ENCODE measurements at places on chromosomes 4 and X.

GRCh38 chr4:95232358-95233156, 316.2 kb downstream of the UNC5C start:
- DNase-seq = no peak

DNA sequence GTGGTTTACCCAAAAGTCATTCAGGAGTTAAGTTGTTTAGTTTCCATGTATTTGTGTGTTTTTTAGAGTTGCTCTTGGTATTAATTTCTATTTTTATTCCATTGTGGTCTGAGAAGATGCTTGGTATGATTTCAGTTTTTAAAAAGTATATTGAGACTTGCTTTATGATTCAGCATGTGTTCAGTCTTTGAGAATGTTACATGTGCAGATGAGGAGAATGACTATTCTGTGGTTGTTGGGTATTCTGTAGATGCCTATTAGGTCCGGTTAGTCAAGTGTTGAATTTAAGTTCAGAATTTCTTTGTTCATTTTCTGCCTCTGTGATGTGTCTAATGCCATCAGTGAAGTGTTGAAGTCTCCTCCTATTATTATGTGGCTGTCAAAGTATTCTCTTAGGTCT, 249.4 kb downstream of the ARHGAP10 start:
- DNase-seq = no peak

DNA sequence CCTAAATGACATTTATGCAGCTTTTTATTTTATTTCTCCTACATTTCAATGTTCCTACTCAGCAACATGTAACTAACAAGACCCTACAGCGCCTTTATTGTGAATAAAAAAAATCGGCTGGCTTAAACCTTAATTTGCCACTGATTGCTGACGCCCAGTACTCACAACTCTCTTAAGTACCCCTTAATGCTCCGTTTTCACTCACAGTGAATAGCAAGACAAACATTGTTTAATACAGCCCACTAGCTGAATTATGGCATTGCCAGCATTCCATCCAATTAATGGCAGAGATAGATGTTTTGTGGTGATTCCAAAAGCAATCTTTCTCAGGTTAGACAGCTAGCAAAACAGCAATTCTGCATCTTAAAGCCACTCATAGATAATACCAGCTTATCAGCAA, 61.1 kb downstream of the PPARGC1A start:
- DNase-seq = no peak

DNA sequence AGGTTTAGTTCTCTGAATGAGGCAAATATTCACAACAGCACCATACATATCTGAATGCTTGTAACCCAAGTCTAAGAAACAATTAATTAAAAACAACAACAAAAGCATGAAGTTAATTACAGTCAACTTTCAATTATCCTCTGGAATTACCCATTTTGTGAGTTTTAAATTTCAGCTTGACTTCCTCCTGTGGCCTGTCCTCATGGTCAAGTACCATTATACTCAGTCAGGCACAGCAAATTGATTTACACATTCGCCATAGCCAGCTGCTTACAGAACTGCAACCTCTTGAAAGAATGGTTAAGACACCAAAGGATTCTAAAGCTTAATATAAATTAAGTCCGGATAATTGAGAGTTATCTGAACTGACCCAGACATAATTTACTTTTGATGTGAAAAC, 306.5 kb downstream of the CAMK2D start:
- DNase-seq = no peak

GRCh38 chrX:129823115-129823514, 20.6 kb downstream of the ZDHHC9 start:
- DNase-seq = peak; percentile 60

DNA sequence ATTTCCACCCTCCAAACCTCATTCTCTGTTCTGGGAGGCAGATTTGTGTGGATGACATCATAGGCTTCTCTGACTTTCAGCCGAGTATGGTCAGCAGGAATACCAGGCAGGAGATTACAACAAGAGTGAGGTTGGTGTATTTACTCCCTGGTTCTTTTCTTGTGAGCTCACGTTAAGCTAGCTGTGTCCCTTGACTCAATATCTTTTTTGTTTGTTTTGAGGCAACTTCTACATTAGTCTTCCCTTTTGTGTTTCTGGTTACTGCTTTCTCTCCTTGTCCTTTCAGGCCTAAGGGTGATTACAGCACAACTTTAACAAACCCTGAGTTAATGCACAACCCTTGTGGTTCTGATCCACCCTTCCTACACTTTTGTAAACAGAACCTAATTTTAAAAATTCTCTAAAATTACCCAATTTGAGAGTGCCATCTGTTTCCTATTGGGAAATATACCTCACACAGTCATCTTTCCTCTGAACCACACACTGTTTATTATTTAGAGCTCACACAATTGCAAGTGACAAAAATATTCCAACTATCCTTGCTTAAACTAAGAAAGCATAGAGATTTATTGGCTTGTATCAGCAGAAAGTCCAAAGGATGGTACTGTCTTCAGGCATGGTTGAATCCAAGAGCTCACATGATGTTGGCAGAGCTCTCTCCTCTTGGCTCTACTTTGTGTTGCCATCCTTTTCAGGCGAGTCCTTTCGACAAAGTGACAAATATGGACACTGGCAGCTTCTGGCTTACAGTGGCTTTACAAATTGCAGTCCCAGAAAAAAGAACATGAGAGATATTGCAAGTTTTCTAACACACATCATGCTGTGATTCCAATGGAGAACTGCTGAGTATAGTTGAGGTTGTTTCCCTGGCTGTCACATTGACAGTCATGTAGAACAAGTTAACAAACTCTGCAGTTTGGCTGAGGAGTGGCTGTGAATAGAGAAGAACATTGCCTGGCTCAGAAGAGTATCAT, 150.5 kb upstream of the DDIT4L start:
- no peak for DNase-seq

DNA sequence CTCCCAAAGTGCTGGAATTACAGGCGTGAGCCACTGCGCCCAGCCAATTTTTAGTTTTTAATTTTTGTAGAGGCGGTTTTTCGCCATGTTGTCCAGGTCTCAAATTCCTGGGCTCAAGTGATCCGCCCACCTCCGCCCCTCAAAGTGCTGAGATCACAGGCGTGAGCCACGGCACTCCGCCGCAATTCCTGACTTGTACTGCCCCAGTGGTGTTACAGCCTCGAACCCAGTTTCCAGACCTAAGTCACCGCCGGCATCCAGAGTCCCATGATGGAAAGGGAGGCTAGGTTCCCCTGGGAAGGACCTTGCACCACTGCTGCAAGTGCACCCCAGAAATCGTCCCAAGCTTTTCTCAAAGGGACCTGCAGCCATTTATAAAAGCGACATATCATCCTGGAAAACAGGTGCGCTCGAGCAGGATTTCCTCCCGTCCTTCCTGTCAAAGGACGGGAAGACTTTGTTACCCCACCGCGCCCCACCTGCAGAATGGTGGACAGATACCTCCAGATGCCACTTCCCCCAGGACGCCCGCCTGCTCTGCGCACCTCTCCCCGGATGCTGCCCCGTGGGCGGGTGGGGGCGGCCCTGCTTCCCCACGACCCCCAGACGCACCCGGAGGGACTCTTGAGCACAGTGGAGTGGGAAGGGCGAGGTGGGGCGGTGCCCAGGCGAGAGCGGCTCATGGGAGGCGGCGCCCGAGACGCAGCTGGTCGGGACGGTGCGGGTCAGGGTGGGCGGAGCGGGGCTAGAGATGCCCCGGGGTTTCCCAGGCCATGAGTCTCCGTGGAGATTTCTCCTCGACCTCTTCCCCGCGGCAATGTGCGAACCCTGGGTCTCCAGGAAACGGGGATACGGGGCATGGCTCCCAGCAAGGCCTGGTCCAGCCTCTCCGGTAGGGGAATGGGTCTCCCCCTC, 947 bp upstream of the RPL10 start:
- DNase-seq = peak; percentile 66

GRCh38 chr4:630656-631055, 5.3 kb downstream of the PDE6B start:
- DNase-seq = no peak

- no peak for DNase-seq
Observed at GRCh38 chr4:123399627-123400358, 3.2 kb downstream of the SPRY1 start.

DNA sequence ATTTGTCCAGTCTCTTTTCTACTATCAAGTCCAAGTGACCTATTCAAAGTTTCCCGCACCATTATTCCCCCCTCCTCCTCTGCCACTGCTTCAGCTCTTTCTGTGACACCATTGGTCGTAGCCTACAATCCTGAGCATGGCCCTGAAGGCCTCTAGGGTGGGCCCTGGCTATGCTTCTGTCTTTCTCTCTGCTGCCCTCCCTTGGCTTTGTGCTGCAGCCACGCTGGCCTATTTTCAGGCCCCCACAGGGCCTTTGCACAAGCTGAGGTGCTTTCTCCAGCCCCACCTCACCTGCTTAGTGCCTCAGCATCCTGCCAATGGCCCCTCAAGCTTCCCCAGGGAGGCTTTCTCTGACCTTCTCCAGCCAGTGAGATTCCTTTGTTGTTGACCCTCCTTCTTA, 156.5 kb downstream of the NHS start:
- no peak for DNase-seq

DNA sequence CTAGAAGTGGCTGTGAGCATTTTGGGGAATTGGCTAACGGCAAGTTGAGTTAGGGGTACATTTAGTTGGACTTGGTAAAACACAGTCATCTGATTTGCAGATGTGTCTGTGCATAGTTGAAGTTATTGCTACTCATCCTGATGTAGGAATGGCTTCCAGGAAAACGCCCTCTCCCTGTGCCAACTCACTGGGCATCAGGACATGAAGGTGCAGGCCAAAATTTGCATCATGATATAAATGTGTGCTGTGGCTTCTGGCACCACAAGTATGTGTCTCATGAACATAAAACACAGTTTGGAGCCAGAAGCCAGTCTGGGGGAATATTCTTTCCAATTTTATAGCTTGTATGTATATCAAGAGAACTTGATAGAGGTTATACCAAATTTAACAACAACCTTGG, 54.2 kb upstream of the CBR4 start:
- DNase-seq = no peak

DNA sequence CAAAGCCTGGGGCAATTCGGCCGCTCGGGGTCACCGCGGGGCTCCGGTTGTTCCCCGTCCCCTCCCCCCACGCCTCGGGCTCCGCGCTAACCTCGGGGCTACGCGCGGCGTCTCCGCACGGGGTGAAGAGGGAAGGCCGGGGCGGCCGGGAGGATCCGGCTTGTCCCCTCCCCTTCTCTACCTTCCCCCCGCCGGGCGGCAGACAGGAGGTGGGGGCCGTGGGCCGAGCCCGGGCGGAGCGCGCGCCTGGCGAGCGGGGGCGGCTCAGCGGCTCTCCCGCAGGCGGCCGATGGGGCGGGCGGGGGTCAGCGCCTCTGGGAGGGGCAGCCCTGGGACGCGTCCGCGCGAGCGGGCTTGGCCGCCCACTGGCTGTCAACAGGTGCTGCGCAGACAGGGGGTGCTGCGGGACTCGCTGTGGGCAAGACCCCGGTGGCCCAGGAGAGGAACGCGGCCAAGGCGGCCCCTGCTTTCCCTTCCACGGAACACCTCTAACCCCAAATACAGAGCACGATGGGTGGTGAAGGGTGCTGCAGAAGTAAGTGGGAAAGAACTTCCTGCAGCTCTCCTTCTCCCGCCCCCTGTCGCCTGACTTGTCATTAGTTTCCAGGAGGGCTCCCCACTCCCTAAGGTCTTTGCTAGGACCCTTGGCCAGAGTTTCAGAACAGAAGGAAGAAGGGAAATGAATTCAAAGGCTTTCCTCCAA, at the start of gene PDGFC:
Gene PDGFC (minus strand): TSS at position 124 of the 703 bp plus-strand sequence. CDS start 896 bp downstream, outside the sequence.
- DNase-seq = no peak

- DNase-seq = no peak
Observed at GRCh38 chr4:78829296-78829695, 53.1 kb downstream of the BMP2K start.

GRCh38 chrX:103356130-103356798, at the start of gene TCEAL9:
TCEAL9 (plus strand) TSS chrX:103356506; CDS start chrX:103357685, 1,179 bp downstream.
- no peak for DNase-seq

GRCh38 chr4:128649575-128650205, 159.8 kb upstream of the JADE1 start:
- DNase-seq = no peak

DNA sequence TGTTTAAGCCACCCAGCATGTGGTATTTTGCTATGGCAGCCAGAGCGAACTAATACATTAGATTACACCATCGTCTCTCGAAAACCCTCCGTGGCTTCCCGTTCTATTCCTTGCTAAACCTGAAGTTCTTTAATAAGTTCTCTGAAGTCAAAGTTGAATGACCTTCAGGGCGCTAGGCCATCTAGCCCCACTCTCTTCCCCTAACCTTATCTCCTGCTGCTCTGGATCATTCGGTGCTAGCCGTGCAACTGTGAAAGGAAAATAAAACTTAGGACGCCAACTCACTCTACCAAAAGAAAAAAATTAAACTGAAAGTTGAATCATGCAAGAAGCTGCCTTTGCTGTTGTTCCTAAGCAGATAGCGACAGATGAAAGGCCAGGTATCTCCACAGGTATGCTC, 40.0 kb downstream of the CHRNA9 start:
- DNase-seq = no peak
